ENCODE measurements at places on chromosomes 3 and 15.
A peak's percentile ranks its signal among the peaks of the same experiment; 100 is the strongest.

DNA sequence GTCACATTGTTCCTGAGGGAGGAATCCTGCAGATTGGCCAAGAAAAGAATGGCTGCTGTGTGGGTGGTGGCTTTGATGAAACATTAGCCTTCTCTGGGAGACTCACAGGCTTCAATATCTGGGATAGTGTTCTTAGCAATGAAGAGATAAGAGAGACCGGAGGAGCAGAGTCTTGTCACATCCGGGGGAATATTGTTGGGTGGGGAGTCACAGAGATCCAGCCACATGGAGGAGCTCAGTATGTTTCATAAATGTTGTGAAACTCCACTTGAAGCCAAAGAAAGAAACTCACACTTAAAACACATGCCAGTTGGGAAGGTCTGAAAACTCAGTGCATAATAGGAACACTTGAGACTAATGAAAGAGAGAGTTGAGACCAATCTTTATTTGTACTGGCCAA, 6.1 kb downstream of the PTX3 start:
- no peak for DNase-seq

DNA sequence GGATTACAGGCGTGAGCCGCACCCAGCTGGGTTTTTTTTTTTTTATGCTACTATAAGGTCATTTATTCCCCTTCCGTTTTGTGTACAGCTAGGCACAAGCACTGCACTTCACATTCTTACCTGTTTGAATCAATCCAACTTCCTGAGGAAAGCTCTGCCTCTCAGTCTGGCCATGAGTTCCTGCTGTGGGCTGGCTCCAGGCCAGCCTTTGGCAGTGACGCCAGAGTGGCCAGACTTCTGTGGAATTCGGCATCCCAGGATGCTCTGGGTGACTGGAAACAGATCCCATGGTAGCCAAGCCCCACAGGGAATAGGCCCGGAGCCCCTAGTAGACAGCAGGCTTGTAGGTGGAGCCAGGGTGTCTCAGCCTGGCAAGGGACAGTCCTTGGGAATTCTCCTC, 21.5 kb upstream of the TIMP4 start:
- no peak for DNase-seq

GRCh38 chr3:167882057-167882667, 146.6 kb downstream of the SERPINI1 start:
- DNase-seq: no peak

DNA sequence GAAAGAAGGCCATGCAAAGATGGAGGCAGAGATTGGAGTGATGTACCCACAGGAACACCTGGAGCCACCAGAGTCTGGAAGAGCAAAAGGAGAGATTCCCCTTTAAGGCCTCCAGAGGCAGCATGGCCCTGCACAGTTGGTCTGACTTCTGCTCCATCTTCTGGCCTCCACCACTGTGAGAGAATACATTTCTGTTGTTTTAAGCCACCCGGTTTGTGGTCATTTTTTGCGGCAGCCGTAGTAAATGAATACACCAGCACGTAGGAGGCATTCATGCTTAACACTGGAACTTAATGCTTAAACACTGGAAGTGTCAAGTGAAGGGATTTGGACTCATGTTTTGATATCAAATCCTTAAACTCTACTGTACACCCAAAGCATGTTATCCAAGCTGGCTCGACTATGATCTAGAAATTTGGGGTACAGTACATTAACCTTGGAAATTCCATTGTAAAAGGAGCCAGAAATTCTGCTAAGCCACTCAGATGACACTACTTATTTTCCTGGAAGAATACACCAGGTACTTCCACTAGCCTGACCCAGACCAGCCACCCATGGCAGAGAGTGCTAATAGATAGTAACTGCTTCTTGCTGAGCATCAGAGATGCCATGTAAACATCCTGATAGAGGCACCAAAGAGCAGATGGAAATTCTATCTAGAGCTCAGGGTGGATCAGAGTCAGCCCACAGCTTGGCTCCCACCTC, 190.9 kb downstream of the ADAMTS9 start:
- DNase-seq: no peak

- DNase-seq: no peak
These were observed 213.1 kb downstream of the FOXP1 start for GRCh38 chr3:71370467-71370866.

- no peak for DNase-seq
These were observed 69.1 kb downstream of the PEX5L start for GRCh38 chr3:179967622-179968021.

- peak; percentile 65 for DNase-seq
These were observed 13.0 kb upstream of the CSK start for GRCh38 chr15:74768771-74769342.

- no peak for DNase-seq
These were observed 946.7 kb downstream of the NAALADL2 start for GRCh38 chr3:175805825-175806224.

DNA sequence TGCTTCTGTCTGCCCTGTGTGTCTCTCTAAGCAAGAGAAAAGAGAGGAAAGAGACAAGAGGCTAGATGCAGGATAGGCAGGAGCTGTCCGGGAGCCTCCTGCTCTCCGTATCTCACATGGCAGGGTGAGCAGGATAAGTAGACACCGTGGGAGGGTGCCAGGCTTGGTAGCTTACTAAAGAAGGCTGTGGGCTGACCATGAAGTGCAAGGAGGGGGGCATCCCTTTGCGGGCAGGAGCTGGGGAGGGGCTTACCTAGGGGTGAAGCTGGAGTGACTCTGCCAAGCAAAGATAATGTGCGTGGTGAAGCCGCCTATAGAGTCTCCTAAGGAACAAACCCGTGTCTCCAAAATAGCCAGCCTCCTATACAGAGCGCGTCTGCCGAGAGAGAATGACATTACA, 33.7 kb upstream of the TMC3 start:
- DNase-seq: no peak

GRCh38 chr3:156831006-156831405, 4.9 kb downstream of the LEKR1 start:
- no peak for DNase-seq

DNA sequence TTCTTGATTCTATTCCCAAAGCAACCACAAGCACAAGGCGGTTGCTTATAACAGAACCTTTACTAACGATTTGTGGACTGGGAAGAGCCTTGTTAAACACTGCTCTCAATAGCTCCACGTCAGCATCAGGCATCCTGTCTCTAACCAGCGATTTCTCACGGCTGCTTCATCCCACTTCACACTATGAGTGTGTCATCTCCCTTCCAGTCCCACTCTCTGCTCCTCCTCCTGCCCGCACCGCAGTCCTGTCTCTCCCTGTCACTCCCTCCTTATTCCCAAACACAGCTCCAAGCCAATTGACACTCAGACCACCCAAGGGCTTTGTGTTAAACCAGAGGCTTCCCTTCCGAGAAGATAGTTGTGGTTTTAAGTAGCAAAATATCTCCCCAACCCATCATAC, 94.8 kb downstream of the ABHD5 start:
- no peak for DNase-seq

DNA sequence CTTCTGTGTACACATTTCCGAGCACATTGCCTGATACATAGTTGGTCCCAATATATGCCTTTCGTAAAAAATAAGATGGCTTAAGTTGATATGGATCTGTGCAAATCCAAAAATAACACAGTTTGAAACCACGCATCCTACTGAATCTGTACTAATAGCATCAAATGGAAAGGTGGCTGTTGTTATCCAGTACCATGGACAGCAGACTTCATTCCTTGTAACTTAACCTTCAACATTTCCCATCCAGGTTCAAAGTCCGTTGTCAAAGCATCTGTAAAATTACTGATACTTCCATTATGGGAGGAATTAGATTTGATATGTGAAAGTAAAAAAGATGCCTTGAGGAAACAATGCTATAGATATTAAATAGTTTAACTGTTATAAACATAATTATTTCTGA, 65.5 kb upstream of the C3orf49 start:
- DNase-seq: no peak

- DNase-seq: no peak
These were observed 67.9 kb upstream of the SLC2A2 start for GRCh38 chr3:171094411-171094810.

- DNase-seq: no peak
These were observed 139.4 kb downstream of the RPLP1 start for GRCh38 chr15:69591905-69592508.

GRCh38 chr3:127848131-127849129, 26.1 kb upstream of the MGLL start:
- DNase-seq: no peak

DNA sequence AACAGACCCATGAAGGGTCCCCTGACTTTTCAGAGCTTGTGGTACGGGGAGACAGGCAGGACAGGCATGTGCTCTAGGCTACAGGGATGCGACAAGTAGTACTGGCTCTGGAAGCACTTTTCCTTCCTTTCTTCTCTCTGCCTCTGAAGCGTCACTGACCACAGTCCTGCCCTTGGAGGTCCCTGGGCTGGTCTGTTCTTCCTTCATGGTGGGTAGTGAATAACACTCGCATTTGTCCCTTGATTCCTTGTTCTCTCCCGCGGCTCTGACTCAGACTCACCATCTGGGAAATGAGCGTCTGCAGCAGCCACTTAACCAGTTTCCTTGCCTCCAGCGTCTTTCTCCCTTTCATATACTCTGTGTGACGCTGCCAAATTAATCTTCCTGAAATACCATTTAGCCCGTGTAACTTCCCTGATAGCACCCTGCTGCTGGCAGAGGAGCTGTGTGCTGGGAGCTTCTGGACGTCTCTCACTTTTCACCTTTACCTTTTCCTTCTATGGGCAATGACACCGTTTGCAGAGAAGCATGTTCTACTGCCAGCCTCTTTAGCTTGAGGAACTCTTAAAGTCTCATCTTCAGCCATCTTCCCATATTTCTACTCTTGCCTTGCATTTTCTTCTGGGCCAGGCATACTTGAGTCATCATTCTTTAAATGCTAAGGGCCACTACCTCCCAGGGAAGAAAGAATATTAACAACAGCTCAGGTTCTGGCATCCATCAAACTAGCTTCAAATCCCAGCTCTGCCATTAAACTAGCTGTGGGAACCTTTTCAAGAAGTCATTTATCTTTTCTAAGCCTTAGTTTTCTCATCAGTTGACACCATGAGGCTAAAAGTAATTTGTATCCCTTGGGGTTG, 33.6 kb downstream of the TMEM45A start:
- DNase-seq: no peak

GRCh38 chr15:92324101-92324963, 69.3 kb upstream of the ST8SIA2 start:
- no peak for DNase-seq

DNA sequence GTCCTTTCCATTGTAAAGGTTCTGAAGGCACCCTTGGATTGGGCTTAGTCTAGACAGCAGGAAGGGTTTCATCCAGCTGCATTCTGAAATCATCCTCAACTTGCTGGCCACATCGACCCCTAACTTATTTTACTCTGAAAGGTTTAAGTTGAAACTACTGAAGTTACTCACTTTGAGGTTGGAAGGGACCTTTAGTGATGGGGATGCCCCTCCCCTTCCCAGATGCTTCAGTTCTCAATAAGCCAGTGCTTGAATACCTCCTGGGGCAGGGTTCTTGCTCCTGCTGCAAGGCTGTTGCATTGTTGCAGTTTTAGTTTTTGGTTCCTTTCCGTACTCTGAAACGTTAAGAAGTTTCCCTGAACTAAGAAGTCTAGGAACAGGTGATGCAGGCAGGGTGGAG, 26.4 kb downstream of the FGD5 start:
- DNase-seq: no peak

DNA sequence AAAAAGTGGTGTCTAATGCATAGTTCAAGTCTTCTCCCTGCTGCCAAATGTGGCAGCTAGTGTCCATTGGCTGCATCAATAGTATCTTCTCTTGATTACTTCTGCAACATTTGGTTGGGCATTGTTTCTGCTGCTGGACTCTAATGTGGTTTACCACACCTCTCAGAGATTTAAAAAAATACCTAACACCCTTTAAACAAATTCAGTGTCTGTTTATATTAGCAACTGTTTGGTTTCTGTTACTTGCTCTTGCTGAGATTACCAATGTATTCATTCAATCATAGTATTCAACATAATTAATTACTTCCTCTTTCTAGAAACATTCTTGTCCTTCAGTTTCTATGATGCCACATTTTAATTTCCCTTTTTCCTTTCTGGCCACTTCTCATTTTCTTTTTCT, 20.3 kb upstream of the NECTIN3 start:
- DNase-seq: no peak

DNA sequence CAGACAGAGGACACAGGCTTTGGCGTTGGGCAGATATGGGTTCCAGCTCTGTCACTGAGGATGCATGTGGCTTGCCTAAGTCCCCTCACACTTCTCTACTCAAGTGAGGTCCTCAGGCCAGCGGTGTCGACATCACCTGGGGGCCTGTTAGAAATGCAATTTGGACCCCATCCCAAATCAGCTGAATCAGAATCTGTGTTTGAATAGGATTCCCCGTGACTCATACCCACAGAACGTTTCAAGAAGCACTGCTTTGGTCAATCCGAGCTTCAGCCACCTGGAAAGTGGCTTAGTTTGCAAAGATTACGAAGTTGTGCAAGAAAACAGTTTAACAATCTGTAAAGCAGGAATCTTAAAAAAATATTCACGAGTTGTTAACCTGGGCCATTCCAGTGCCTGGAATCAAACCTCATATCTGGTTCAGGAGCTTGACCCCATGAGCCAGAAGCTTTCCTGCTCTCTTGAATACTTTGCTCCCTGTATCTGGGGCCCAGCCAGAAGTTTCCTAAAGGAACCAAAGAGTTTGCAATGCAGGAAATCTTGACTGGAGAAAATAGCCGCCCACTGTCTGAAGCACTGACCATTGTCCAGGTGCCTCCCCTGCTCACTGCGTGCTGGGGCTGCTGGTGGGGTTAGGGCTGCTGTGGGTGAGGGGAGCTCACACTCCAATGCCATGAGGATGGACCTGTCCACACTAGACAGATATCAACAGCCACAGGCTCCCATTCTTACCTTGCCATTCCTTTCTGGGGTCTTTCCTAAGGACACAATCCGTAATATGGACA, 208.5 kb upstream of the LINGO1 start:
- DNase-seq: no peak

- DNase-seq: no peak
These were observed 32.9 kb downstream of the SNTN start for GRCh38 chr3:63685340-63685739.

GRCh38 chr15:90750186-90750585, 33.0 kb downstream of the BLM start:
- peak; percentile 12 for DNase-seq

DNA sequence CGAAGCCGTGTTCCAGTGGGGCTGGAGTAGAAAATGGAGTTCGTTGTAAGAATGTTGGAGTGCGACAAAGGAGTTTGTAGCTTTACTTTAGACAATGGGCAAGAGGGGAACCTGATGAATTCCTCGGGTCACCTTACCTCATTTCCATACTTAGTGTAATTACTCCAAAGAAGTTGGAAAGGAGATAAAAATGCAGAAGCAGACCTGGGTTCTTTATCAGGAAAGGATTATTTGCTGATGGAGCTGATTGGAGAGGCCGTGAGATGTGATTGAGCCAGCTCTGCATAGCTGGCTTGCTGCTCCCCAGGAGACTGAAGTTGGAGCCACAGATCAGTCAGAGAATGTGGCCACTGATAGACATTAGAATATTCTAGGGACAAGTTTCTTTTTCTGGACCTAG, 33.4 kb upstream of the TBL1XR1 start:
- DNase-seq: no peak

- no peak for DNase-seq
These were observed 839.8 kb upstream of the ALCAM start for GRCh38 chr3:104526901-104527401.

Data from CD4-positive, alpha-beta T cell treated with Interleukin-1 beta for 1 hour (primary cell).